ENCODE measurements at places on chromosomes 12 and 14. TPM values are rescaled to one million over a fixed set of nuclear protein-coding genes. Genes with fewer than 3 reads are reported as not detected.

PTPRR gene
- not detected for total RNA-seq

TSPAN9 gene
- total RNA-seq, result 22.4 TPM

SCN8A gene
- total RNA-seq, result not detected

SOAT2 gene
- not detected for total RNA-seq

C1RL gene
- total RNA-seq, result 96.4 TPM

C12orf54 gene
- total RNA-seq, result not detected

TMEM132C gene
- total RNA-seq, result 6.5 TPM

ACOT6 gene
- total RNA-seq, result not detected

RPAP3 gene
- total RNA-seq, result 6.8 TPM

PTGDR gene
- total RNA-seq, result 0.29 TPM

FITM1 gene
- total RNA-seq, result 0.20 TPM

JPH4 gene
- total RNA-seq, result not detected

RBM23 gene
- 153 TPM for total RNA-seq

CAPZA3 gene
- total RNA-seq, result not detected

POU6F1 gene
- total RNA-seq, result 3.3 TPM
